ENCODE measurements at places on chromosomes 1 and 21. TPM values are rescaled to one million over a fixed set of nuclear protein-coding genes. Genes with fewer than 3 reads are reported as not detected.

GRCh38 chr1:171220581-171221054 lies 27.7 kb upstream of the FMO1 start:
- DNase-seq, result no peak

- no peak for DNase-seq
These were observed 5.2 kb downstream of the TNFSF4 start for GRCh38 chr1:173201969-173202368.

GRCh38 chr1:232550007-232550406 lies 79.9 kb downstream of the SIPA1L2 start:
- no peak for DNase-seq

FCRL2 gene
- not detected for total RNA-seq

NEGR1 gene
- 2.0 TPM for total RNA-seq

CDK18 gene
- 9.7 TPM for total RNA-seq

DNA sequence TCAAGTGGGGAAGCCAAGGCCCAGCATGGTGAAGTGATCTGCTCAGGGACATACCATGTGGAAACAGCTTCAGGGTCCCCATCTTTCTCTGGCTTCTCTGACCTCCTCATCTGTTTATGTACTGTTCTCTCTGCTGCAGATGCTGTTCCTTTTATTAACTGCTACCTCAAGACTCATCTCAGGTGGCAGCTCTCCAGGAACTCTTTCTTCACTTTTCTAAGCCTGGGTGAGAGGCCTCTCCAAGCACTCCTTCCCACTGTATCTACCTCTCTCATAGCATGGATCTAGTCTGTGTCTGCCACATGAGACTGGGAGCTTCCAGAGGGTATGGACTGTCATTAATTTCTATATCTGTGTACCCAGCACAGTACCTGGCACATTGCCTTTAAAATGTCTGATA lies 73.4 kb upstream of the PPM1J start:
- DNase-seq, result no peak

DNA sequence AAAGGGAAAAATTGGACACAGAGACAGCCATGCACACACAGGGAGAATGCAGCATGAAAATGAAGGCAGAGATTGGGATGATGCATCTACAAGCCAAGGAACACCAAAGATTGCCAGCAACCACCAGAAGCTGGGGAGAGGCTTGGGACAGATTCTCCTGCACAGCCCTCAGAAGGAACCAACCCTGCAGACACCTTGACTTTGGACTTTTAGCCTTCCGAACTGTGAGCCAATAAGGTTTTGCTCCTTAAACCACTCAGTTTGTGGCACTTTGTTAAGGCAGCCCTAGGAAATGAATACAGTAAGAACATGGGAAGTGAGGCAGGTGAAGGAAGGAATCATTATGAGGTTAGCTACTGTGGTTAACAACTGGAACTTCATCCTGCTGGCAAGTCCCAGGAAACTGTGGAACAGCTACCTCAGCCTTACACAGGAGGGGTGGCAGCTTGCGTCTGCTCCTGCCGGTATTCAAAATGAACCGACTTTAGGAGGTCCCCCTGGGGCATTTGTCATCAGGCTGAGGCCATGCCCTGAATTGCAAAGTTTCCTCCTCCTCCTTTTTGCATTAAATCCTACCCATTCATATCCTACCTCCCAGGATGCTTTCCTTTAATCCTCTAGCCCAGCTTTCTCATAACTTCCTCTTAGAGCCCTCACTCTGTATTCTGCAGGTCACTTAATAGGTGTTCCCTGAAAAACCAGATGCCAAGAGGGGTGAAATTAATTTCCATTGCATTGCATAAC lies 15.4 kb downstream of the CD247 start:
- DNase-seq, result no peak

DNA sequence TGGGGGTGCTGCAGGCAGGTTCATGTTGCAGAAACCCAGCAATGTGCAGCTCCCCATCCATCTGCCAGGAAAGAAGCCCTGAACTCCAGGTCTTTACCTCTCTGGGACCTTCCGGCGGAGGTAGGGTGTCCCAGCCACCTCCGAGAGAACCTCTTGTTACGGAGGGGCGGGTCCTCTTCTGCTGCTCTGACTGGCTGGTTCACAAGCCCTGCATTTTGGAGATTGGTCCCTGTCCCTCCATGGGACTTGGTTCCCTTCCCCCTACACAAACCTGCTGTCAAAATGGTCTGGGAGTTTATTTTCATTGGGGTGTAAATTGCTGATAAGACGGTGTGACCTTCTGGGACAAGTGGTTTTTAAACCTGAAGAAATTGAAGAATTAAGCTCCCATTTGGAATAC lies 8.0 kb upstream of the CELSR2 start:
- no peak for DNase-seq

MKNK1 gene
- total RNA-seq, result 23.0 TPM

GRCh38 chr1:24103408-24103807 lies 8.5 kb downstream of the MYOM3 start:
- DNase-seq, result no peak

RBM34 gene
- total RNA-seq, result 49.9 TPM

DNA sequence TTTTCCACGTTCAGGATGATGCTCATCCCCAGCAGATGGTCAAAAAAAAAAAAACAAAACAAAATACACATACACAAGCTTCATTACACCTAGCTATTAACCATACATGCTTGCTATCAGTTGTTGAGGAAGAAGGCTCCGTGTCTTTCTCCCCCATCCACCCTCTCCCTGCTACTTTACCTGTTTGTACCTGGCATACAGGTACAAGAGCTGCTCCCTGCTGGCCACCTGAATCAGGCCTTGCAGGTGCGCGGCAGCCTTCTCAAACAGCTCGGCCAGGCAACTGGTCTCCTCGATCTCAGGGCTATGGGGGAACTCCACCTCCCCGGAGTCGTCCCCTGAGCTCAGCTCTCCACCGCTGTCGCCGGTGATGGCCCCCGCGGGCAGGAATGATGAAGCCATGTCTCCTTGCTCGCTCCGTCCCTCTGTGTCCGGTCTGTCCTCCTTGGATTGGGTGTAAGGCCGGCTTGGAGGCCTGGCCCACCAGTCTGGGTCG lies 464 bp downstream of the ACBD6 start:
- no peak for DNase-seq

DNA sequence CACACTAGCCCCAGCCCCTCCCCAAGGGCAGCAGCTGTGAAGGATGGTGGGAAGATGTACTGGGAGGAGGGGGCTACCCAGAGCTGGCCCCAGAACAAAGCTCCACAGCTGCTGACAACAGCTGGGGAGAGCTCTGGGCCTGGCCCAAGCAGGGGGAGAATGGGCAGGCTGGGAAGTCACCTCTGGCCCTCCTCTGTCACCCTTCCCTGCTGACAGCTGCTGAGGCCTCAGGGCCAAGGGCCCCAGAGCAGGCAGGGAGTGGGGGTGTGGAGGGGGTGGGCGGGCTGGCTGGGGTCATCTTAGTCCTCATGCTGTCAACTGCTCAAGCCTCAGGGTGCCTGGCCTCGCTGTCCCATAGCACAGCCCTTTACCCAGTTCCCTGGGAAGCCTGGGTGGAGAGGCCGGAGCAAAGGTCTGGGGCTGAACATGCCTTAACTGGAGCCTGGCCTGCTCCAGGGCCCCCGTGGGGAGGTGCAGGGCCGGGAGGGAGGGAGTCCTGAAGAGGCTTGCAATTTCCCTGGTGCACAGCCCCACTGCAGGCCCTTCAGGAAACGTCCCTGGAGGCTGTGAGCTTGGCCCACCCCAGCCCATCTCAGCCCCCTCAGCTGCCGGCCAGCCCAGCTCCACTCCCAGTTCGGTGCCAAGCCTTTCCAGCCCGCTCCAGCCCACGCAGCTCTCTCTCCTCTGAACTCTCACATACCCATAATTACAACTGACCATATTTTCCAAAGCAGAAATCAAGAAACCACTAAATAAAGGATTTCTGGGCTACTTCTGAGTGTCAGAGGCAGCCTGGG lies 25.7 kb downstream of the HSPG2 start:
- DNase-seq, result no peak

GRCh38 chr1:16605532-16606505 lies 7.5 kb downstream of the NBPF1 start:
- no peak for DNase-seq

- no peak for DNase-seq
These were observed 24.6 kb upstream of the CDK11A start for GRCh38 chr1:1748686-1749321.

GRCh38 chr1:54329312-54330003 lies 76.7 kb downstream of the SSBP3 start:
- no peak for DNase-seq

GRCh38 chr1:244327533-244327932 lies 124.2 kb downstream of the ADSS2 start:
- no peak for DNase-seq

DNA sequence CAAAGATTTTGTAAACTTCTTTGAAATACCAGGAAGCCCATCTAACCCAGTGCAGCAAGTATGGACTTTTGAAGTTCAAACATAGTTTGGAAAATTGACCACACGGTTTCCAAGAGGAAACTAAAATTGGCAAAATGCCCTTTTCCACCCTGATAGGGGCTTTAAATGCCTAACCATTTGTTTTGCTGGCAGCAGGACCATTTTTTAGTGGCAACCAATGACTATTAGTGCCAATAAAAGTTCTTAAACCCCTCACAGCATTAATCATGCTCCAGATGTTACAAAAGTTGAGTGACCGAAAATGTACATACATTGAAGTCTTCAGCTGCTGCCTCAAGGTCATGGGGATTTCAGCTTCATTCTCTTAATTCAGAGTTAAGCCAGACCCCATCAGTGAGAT lies 46.4 kb upstream of the ENAH start:
- DNase-seq, result no peak

DNA sequence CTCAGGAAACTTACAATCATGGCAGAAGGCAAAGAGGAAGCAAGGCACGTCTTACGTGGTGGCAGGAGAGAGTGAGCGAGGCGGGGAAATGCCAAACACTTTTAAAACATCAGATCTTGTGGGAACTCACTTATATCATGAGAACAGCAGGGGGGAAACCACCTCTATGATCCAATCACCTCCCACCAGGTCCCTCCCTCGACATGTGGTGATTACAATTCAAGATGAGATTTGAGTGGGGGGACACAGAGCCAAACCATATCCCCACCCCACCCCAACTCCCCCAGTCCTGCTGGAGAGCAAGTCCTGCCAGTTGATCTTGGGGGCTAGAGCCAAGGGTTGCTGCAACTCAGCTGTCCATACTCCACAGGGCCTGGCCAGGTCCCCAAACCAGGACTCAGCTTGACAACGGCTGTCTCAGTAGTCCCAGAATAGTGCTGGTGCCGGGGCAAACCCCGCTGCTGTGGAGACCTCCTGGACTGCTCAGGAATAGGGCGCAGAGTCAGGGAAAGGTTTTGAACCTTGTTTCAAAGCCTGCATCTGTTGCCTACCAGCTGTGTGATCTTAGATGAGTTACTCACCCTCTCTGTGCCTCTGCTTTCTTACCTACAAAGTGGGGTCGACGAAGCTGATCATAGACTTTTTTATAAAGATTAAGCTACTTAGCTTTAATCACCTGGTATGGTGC lies 79.5 kb downstream of the STUM start:
- no peak for DNase-seq

- no peak for DNase-seq
These were observed 380 bp downstream of the TFF2 start for GRCh38 chr21:42350318-42350910.

Data from glomerular endothelial cell (primary cell).